SW480 (cell line): ENCODE measurements at places on chromosomes 7 and 10.
A peak's percentile ranks its signal among the peaks of the same experiment; 100 is the strongest.

GRCh38 chr10:73340121-73340520, 18.5 kb downstream of the CFAP70 start:
- no peak for DNase-seq

DNA sequence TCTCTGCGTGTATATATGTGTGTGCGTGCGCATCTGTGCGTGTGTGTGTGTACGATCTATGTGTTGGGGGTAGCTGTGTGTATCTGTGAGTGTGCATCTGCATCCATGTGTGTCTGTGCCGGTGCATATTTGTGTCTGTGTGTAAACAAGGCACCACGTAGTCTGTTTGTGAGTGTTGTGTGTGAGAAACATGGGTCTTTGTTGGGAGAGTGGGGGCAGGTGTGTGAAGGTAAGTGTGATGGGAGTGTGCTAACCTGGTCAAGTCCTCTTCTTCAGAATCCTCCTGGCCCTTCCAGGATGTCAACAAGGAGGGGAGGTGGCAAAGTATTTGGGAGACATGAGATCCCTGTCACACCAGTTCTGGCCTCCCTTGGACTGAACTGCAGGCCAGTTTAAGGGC, 87.2 kb downstream of the HIF1AN start:
- no peak for DNase-seq

DNA sequence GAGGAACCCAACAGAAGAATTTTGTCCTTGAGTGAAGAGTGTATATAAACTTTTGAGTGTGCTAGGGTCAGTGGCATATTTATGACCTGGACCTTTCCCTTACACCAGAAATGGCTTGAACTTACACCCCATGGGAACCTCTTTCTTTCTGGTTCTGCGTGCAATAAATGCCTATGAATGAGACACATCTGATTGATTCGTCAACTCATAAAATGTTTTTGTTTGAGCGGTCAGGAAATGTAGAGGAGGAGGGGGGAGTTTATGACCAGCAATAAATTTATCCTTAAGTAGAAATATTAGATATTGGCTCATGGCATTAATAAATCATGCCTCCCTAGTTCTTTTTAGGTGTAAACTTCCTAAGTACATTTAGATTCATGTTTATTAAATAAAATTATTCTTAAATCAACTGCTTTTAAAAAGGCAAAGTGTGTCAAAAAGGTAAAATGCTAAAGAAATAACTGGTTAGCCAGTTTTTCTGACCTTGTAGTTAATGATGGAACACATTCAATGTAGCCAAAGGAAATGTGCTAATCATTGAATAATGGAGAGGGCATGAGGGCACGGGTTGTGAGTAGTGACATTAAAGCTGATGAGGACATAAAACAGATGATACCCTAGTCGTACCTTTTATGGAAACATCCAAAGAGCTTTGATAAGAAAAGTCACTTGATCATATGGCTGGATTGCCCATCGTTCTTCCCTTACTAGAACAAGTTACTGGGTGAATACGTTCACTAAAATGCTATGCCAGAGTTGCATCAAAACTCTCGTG, 13.6 kb upstream of the NUP42 start:
- DNase-seq = no peak

DNA sequence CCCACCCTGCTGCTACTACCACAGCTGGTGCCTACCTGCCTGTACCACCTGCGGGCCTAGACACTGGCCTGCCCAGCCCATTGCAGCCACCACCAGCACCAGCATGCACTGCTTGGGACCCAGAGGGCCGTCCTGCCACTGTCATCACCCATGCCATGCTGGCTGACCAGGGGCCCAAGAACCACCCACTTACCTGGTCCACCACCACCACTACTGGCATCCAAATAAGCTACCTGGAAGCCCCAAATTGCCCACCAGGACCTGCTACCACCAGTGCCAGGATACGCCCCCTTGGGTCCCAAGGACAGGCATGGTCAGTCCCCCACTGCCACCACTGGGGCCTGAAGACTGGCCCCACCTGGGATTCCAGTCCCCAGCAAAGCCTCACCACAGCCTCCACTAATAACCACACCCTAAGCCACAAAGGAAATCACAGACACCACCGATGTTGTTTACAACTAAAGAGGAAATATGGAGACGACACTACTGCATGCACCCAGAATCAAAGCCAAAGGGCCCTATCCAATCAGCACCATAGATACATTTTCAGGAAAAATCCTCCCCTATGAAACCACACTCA, 70.5 kb upstream of the DIP2C start:
- peak; percentile 6 for DNase-seq

GRCh38 chr10:87066865-87067264, 27.8 kb downstream of the GLUD1 start:
- DNase-seq = no peak

DNA sequence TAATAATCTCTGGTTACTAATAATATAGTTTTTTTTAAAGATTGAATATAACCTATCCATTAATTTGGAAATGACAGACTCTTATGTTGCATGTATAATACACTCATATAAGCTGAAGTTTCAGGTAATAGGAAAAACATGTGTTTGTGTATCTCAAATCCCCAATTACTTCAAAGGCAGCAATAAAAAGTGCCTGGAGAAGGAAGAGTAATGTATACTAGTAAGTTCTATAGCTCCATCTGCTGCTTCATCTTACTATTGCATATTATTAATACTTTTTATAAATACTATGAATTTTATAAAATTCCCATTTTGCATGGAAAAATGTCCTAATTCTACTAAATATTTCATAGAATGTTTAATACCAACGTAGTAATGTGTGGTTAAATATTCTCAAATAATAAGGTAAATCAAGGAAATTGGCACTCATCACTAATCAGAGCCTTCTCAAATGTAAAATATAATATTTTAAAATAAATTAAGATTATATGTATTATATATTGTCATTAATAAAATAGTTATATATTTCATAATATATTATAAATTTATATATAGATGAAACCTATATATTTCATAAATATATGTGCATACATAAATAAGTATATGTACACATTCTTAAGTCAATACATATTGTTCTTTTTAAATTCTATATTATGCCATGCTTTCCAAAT, 311.9 kb downstream of the HGF start:
- peak; percentile 87 for DNase-seq

DNA sequence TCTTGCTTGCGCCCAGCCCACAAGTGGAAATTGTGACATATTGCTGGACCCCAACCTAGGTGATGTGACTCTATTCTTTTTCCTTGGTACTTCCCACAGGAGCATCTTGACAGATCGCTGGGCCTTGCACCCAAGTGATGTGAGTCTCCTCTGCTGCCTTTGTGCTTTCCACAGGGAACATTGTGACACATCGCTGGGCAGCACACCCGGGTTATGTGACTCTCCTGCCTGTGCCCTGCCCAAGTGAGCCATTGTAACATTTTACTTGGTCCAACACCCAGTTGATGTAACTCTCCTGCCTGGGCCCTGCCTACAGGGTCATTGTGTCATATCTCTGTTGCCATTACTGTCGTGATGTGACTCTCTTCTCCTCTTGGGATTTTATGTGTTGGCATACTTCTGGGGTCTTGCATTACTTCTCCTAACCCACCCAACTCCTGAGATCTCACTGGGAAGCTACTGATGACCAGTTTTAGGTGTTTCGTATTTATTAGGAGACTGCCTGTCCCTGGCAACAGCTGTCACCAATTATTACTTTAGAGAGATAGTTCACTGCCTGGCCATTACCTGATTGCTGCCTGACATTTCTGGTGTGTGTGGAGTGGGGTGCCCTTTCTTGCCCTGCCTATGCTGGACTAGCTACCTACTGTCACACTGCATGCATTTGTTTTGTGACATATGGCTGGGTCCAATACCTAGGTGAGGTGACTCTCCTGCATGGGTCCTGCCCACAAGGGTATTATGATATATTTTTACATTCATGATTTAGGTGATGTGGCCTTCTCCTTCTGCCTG, 45.4 kb upstream of the ZNF680 start:
- no peak for DNase-seq

DNA sequence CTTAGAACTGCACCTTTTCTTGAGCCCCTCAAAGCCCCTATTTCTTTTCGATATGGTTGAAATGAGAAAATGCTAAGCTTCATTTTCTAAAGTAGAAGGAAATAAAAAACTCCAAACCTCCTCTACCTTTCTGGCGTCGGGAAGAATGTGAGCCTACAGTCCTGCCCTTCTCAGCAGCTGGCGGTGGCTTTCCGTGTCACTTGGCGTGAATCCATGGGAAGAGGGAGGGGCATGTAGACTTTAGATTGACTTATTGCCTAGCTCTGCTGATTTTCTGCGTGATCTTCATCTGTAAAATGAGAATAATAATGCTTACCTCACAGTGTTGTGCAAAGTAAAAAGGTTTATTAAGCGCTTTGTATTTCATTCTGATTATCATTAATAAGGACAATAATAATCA, 35.0 kb downstream of the PRR15 start:
- no peak for DNase-seq

GRCh38 chr10:22043327-22043633, 39.8 kb upstream of the DNAJC1 start:
- DNase-seq = no peak
